ENCODE measurements at places on chromosomes 6 and 20.

DNA sequence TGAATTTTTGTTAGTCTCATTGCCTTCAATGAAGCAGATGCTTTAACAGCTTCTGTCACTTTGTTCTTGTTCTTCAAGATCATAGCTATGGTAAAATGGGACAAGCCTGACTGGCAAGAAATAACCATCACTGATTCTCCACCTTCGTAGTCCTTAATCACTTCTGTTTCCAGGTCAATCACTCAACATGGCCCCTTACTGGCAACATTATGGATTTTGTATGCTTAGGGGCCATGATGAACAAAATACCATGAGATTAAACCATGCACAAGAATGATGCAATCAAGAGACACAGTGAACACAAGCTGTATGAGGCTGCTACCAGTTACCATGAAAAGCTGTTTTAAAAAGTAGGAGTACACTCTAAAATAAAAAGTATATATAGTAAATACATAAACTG, 32.8 kb downstream of the ADNP start:
- peak; percentile 17 for DNase-seq

- DNase-seq, result no peak
These were observed 11.2 kb downstream of the SDCBP2 start for GRCh38 chr20:1317545-1318255.

DNA sequence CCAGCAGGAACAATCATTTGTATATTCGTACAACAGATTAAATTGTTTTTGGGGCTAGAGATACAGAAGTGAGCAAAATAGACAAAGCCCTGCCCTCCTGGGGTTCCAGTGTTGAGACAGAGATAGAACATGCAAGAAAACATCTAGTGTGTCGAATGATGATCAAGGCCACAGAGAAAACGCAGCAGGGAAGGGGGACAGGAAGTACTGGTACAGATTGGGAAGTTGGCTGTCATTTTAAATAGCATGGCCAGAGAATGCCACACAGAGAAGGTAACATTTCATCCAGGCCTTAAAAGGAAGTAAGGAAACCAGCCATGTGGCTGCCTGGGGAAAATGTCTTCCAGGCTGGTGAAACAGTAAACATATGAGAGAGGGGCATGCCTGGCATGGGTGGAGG, 202.6 kb upstream of the MYLIP start:
- no peak for DNase-seq

GRCh38 chr20:845226-845868, 11.8 kb downstream of the FAM110A start:
- no peak for DNase-seq

GRCh38 chr6:46961232-46961631, 39.5 kb upstream of the ADGRF5 start:
- no peak for DNase-seq

DNA sequence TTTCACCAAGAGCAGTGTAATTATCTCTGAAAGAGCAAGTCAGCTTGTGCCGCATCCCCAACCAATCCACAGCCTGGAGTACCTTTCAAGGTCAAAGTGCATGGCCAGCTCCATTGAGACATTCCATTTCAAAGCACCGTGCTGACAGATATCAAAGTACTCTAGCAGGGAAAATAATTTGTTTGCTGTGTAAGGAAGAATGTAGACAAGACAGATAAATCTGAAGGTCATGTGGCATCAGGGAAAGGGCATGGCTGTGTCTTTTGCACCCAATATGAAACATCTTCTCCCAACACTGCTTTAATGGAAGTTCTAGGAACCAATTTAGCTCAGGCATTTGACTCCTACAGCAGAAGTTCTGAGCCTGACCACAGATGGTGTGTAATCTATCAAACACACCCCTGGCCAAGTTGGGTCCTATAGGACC, 242.7 kb upstream of the TAB2 start:
- DNase-seq, result no peak

DNA sequence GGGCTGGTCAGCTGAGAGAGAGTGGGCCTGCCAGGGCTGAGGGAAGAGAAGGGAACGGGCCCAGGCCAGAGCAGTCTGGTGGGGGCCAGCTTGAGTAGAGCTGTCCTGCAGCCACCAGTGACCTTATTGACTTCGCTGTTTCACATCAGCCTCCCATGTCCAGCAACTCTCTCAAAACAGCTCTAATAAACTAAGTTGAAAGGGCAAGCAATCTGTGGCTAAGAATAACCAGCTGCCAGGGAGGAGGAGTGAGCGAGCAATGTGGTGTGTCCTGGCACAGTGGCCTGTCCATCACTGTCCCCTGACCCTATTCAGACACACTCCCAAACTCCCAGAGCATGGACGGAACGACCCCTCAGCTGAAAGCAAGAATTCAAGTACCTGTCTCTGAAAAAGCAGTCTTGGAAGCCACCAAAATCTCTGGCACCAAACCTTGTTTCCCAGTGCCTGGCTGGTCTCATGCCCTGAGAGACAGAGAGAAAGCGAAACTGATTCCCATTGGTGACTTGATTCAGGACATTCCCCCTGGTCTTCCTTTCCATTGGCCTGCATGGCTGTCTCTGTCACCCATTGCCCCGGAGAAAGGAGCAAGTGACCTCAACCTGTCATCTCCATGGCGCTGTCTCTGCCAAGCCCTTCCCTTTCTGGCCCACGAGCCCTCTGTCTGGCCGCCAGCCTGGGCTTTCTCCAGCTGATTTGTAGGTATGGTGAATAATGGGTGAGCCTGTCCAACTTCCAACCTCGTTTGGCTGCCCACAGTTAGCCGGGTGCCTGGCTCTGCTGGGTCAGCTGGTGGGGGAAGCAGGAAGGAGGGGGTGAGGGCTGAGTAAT, at the start of gene DDO:
DDO (minus strand) TSS at position 490 of the 831 bp plus-strand sequence. CDS start 2,113 bp downstream, outside the sequence.
- DNase-seq, result no peak

Data from fibroblast of skin of right quadriceps (primary cell).